Fibroblast of skin of right biceps (primary cell): ENCODE measurements at places on chromosomes 3 and 15.

GRCh38 chr3:173044998-173045397 lies 96.0 kb downstream of the SPATA16 start:
- DNase-seq: no peak

DNA sequence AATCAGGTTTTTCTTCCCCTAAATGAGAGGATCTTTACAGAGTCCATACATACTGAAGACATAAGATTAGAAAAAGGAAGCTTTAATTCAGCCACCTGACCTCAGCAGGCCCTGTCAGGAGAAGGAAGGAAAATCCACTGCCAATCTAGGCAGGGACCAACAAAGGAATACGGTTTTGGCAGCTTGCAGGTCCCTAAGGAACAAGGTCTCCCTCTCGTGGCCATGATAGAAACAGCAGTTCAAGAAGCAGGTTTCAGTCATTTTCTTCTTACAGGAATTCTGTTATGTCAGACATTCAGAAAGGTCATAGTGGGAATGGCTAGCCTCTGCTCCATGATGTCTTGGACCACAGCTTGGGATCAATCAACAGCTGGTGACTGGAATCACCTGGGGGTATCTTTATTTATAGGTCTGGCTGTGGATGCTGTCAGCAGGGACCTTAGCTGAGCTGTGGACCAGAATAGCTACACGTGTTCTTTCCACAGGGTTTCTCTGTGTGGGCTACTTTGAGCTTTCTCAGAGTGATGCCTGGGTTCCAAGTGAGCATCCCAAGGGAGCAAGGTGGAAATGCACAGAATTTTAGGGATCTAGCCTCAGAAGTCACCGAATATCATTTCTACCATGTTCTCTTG lies 9.4 kb upstream of the CMSS1 start:
- DNase-seq: peak; percentile 73

GRCh38 chr3:99795573-99795972 lies 22.1 kb upstream of the CMSS1 start:
- DNase-seq: no peak

DNA sequence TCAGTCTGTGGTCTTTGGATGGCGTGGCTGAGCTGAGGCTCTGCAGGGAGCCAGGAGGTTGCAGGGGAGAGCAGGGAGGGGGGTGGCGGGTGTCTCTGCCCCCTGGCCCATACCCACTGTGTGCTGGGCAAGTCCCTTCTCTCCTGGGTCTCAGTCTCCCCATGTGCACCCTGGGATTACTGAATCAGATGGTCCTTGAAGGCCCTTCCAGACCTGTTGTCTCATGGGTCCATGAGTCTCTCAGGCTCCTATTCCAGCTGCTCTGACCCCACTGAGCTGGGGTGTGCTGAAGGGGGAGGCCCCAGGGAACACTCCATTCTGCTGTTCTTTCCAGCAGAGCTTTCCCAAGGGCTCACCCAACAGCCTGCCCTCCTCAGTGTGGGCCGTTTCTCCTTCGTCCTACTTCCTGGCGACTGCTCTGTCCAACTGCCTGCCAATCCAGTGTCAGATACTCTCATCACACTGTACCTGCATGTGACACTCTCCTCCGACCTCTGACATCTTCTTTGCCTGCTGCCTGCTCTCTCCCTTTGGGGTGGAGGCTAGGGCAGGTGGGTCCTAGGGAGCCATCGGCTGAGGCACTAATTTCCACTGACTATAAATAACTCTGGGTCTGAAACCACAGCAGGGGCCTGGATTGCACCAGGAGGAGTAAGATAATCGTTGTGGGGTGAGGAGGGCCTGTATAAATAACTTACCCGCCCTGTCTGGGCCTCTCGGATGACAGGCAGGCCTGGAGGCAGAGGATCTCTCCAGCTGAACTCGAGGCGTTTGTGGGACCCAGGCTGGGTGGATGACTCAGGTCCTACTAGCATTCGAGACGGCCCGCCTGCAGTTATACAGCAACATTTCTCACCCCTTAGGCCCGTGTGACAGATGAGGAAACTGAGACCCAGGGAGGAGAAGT lies 67.1 kb downstream of the ATP2B2 start:
- DNase-seq: peak; percentile 90

DNA sequence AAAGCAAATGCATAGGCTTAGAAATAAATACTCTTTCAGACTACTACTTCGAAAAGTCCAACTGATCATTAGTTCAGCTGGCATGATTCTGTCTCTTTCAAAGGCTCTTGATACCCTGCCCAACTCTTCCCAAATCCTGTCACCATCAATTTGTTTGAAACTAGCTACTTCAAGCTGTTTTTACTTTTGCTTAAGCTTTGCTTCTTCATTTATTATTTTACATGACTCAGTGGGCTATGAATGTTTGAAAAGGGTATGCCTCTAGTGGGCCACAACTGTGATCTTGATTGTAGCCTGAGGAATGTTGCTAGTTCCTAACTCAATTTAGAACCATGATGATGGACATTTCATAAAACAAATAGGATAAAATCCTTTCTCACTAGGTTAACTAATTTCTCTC lies 340.8 kb downstream of the NAALADL2 start:
- DNase-seq: peak; percentile 52

DNA sequence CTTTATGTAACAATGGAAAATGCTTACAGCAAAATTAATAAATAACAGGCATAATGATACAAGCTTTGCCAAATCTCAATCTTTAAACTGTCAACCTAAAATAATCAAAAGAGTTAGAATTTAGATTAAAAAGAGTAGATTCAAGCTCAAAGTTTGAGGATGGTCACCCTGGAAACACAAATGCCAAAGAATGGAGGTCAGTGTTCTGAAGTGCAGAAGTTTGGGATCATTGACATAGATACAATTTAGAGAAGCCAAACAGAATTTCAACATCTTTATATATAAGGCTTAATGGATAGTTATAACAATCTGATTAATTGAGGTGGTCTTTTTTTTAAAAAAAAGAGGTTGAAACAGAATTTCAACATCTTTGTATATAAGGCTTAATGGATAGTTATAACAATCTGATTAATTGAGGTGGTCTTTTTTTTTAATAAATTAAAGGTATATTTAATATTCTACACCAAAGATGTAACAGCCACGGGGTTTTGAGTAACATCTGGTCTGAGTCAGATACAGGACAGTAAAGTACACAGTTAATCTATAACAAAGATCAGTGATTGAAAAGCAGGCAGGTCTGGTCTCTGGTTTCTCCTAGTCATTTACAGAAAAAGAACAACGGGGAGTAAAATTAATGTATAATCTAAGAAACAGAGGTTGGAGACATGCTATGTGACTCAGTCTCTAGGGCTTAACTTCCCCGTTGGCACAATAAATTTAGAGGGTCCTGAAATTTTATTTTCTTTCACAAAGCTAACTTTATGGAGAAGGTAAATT lies 490.7 kb downstream of the GBE1 start:
- no peak for DNase-seq

DNA sequence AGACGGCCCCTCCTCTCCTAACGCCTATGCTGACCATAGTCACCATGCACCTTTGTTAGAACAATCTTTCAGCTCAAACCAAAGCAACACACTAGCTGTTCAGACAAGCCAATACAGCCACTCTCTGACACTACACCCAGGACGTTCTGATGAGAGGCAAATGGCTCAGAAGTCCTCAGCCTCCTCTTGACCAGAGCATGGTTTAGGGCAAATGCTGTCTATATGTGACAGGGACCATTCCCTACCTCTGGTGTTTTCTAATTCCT lies 264.8 kb upstream of the HES1 start:
- DNase-seq: no peak

- peak; percentile 68 for DNase-seq
Measured at GRCh38 chr3:41328926-41329325, 129.6 kb downstream of the CTNNB1 start.

DNA sequence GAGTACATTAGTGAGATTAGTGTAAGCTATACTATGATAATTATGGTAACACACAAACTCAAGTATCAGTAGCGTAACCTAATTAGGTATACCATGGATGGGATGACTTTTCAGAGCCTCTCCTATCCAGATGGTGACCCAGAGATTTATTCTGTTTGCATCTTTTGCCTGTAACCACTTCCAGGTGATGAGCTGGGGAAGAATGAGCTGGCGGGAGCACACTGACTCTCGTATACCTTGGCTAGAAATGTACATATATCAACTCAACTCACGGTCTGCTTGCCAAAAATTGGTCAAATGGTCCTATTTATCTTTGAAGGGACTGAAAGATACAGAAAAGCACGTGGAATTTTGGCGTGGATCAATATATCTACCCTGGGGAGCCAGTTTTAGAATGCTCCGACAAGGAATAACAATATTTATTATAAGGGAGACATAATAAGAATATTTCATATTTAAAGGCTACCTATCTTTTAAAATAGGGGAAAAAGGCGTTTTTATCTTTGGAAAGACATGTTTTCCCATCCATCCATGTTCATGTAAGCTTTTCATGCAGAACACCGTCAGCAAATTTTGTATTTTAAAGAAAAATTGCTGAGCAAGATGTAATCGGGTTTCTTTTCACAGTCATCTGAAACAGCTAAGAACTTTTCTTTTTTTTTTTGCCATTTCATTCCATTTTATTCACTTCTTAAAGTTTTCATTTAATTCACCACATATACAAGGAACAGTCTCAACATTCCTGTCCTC lies 502.6 kb upstream of the CBLB start:
- DNase-seq: peak; percentile 43

- no peak for DNase-seq
Measured at GRCh38 chr3:59372346-59372745, 322.5 kb upstream of the CFAP20DC start.

DNA sequence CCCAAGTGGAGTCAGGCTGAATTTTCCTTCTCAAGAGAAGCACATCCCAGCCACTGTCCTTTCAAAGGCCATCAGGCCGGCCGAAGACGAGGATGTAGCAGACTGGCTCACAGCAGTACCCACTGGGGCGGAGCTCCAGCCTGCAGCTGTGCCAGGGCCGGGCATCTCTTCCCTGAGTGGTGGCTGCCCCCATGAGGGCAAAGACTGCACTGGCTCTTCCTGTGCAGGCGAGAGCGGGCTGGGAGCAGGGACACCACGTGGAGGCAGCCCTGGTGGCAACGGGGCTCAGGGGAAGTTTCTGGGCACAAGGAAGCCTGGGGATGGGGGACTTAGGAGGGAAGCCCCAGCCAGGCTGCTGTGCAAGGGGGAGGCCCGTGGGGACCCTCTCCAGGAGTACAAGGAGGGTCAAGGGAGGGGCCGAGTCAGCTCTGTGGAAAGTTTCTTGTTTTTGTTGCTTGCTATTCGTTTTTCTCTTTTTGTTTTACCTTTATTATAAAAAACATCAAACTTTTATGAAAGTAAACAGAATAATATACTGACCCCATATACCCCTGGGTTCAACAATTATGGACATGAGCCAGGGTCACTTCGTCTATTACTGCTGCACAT lies 66.1 kb downstream of the RPN1 start:
- DNase-seq: peak; percentile 71

DNA sequence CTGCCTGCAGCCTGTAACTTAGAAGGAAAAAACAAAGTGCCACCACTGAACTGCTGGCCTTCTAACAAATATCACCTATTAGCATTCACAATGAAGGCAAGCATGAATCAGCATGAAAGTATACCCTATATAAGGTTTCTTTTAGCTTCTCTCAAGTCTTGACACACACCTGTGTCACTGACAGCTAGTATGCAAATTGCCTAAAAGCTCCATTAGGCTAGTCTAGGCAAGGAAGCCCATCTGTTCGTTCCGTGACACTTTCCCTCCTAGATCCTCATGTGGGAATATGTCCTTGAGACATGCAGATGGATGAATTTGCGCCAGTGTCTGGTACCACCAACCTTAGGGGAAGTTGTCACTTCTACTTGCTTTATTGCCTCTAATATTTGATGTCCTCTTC lies 129.3 kb downstream of the RBMS3 start:
- DNase-seq: no peak

DNA sequence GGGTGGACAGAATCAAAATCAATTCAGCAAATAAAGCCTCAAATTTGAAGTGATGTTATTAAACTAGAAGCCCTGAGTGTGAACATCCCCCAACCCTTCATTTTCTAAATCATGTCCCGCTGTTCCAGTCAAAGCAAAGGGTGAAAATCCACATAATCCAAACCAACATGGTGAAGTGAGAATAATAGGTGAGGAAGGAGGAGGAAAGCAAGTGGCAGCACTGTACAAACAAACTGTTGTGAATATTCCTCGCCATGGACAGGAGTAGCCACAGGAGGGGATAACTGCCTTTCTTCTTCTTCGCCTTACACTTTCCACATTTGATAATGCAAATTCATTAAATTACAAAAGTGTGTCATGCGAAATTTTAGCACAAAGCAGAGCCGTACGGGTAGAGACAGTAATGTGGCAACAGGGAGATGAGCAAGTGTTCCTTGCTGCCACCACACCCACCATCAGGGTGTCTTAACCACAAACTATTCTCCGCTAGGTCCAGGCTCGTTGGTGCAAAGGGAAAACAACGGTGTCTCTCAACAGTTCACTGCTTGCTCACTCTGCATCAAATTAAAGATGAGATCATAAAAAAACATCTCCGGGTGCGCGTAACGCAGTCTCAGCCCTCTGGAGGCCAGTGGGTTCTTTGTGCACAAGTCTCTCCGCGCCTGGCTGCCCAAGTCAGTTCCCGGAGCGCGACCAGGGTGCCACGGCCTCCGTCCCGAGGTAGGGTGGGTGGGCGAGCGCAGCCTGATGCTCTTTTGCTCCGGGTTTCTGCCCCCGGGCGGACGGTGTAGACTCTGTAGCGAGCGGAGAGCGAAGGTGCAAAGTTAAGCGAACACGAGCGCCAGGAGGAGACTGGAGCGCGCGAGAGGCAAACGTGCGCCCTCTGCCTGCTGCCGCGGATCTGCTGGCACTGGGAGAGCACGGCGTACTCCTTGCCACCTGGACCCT lies 6.7 kb downstream of the EPHA3 start:
- peak; percentile 67 for DNase-seq

GRCh38 chr3:10674578-10674977 lies 141.4 kb upstream of the SLC6A11 start:
- no peak for DNase-seq

GRCh38 chr15:52113708-52114107 lies 1.1 kb upstream of the BCL2L10 start:
- DNase-seq: no peak

DNA sequence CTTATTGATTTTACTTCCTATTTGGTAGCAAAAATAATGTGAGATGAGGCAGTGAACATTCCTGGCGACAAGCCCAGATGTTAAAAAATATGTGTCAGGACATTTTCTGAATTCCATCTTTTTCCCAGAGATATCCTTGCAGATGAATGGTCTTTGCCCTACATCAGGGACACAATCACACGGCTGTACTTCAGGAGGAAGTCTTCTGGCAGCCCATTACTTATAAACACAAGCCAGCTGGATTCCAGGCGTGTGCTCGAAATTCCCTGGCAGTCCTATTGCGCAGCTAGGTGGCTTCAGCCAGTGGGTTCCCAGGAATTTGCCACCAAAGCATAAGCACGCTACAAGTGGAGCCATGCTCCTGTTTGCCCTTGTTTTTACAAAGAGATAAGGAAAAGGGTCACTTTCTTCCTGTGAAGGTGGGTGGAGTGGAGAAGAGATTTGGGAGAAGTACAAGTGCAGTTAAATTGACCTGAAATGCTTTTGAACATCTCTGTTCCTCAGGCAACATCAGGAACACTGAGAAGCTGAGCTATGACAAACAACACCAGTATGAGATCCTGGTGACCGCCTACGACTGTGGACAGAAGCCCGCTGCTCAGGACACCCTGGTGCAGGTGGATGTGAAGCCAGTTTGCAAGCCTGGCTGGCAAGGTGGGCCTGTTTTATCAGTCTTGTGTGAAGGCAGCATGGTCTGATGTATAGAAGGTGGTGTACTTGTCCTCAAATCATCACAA lies 257.1 kb upstream of the TRIM42 start:
- DNase-seq: peak; percentile 71
